Naive thymus-derived CD4-positive, alpha-beta T cell (primary cell): ENCODE measurements at places on chromosomes 7 and 10. TPM values are rescaled to one million over a fixed set of nuclear protein-coding genes. Genes with fewer than 3 reads are reported as not detected.
A peak's percentile ranks its signal among the peaks of the same experiment; 100 is the strongest.

DNA sequence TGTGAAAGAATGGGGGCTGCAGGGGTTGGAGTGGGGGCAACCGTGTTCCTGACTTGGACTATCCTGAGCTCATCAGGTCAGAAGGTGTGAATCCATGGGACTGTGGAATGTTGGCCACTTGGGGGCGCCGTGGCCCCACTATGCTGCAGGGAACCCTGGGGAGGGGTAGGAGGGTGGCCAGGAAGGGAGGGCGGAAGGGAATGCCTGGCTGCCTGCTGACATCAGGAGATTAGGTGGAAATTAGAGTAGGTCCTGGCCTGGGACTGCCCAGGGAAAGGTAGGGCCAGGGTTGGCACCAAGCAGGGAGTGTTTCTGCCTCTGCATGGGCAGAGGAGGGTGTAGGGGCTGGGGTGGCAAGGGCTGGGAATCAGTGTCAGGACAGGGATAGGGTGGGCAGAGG is 65.8 kb upstream of the PRSS58 start:
- no peaks in the 10 kb centered on the region for H3K27me3 ChIP-seq
- no peak overlapping the region for H3K4me3 ChIP-seq
- no peak for DNase-seq
- no peaks in the 10 kb centered on the region for H3K36me3 ChIP-seq
- peak overlapping the region; percentile 34 for H3K27ac ChIP-seq
- no peaks in the 10 kb centered on the region for H3K4me1 ChIP-seq

GRCh38 chr10:89458291-89458690 is 43.9 kb downstream of the IFIT5 start:
- H3K27me3 ChIP-seq = no peaks in the 10 kb centered on the region
- DNase-seq = no peak
- H3K4me3 ChIP-seq = no peak overlapping the region
- no peaks in the 10 kb centered on the region for H3K36me3 ChIP-seq

- no peak overlapping the region for H3K4me3 ChIP-seq
- no peaks in the 10 kb centered on the region for H3K4me1 ChIP-seq
- no peaks in the 10 kb centered on the region for H3K27me3 ChIP-seq
- no peak overlapping the region for H3K27ac ChIP-seq
- no peaks in the 10 kb centered on the region for H3K36me3 ChIP-seq
These were observed 29.9 kb downstream of the CDK14 start for GRCh38 chr7:90626013-90626412.

DNA sequence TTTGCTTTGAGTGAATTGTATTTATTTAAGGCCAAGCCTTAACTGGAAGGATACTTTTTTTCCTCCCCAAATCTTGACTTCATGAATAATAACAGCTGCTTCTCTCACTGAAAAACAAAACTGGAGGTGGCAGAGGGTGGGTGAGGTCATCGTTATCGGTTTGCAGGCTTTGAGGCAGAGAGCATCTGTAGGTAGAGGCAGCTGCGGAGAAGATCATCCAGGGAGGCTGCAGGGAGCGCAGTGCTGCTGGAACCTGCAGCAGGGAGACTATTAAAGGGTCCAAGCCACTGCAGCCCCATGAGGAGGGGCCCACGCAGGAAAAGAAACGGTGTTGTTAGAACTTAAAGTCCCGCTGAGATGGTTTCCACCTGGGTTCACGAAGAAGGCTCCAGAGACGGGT is 112.1 kb upstream of the SDK1 start:
- no peaks in the 10 kb centered on the region for H3K27me3 ChIP-seq
- H3K36me3 ChIP-seq = no peaks in the 10 kb centered on the region
- no peak overlapping the region for H3K4me3 ChIP-seq
- H3K4me1 ChIP-seq = no peaks in the 10 kb centered on the region
- no peak for DNase-seq
- H3K27ac ChIP-seq = no peak overlapping the region

GRCh38 chr7:36281945-36282717 is 107.5 kb upstream of the ANLN start:
- no peak overlapping the region for H3K27ac ChIP-seq
- no peaks in the 10 kb centered on the region for H3K27me3 ChIP-seq
- no peak for DNase-seq
- H3K36me3 ChIP-seq = no peaks in the 10 kb centered on the region
- no peak overlapping the region for H3K4me3 ChIP-seq

GRCh38 chr10:6216916-6217315 is 14.2 kb downstream of the PFKFB3 start:
- no peak overlapping the region for H3K27ac ChIP-seq
- no peaks in the 10 kb centered on the region for H3K4me1 ChIP-seq
- no peaks in the 10 kb centered on the region for H3K27me3 ChIP-seq
- peaks cover 17% of the 10 kb centered on the region for H3K36me3 ChIP-seq

DNA sequence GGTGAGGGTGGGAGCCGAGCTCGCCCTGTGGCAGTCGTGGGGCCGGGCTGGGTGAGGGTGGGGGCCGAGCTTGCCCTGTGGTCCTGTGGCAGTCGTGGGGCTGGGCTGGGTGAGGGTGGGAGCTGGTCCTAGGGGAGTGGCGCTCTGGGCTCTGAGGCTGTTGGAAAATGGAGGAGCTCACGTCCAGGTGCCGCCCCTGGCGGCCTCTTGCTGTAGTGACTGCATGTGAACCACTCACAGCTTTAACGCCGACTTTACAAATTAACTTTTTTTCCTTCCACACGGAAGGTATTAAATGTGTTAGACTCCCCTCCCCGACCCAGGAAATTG is 312.6 kb downstream of the WDR37 start:
- H3K4me3 ChIP-seq = no peak overlapping the region
- H3K36me3 ChIP-seq = no peaks in the 10 kb centered on the region
- H3K27me3 ChIP-seq = no peaks in the 10 kb centered on the region

DNA sequence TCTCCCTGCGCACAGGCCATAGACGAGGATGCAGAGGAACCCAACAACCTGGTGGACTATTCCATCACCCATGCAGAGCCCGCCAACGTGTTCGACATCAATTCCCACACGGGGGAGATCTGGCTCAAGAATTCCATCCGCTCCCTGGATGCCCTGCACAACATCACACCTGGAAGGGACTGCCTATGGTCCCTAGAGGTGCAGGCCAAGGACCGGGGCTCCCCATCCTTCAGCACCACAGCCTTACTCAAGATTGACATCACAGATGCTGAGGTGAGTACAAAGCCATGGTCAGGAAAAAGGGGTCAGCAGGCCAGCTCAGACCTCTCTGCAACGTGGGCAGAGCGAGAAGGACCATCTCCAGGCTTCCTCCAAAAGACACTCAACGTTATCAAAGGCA is 12.3 kb downstream of the LRIT2 start:
- no peak for DNase-seq
- no peak overlapping the region for H3K4me3 ChIP-seq
- H3K27me3 ChIP-seq = no peaks in the 10 kb centered on the region

GRCh38 chr7:45069444-45070253 is 19.1 kb downstream of the NACAD start:
- peaks cover 34% of the 10 kb centered on the region for H3K36me3 ChIP-seq
- no peak overlapping the region for H3K27ac ChIP-seq
- H3K27me3 ChIP-seq = no peaks in the 10 kb centered on the region
- H3K4me1 ChIP-seq = no peaks in the 10 kb centered on the region
- no peak overlapping the region for H3K4me3 ChIP-seq

- no peak for DNase-seq
- H3K36me3 ChIP-seq = no peaks in the 10 kb centered on the region
- H3K4me1 ChIP-seq = no peaks in the 10 kb centered on the region
- H3K4me3 ChIP-seq = no peak overlapping the region
- no peaks in the 10 kb centered on the region for H3K27me3 ChIP-seq
These were observed 740.4 kb upstream of the IGFBP3 start for GRCh38 chr7:46661431-46661830.

Gene SPAG6
- not detected for total RNA-seq

Gene GARIN1A
- 1.8 TPM for total RNA-seq

Gene FANK1
- not detected for total RNA-seq

Gene ZCCHC24
- total RNA-seq = 0.76 TPM

Gene NPM3
- total RNA-seq = 15.5 TPM
